Anterior cingulate cortex (tissue), 58 donors: ENCODE measurements at places on chromosomes 13 and 19.

- DNase-seq, result no peak
Observed at GRCh38 chr13:49936968-49937273, 781 bp upstream of the SPRYD7 start.

GRCh38 chr13:88360761-88361160, 689.6 kb downstream of the SLITRK5 start:
- no peak for DNase-seq

DNA sequence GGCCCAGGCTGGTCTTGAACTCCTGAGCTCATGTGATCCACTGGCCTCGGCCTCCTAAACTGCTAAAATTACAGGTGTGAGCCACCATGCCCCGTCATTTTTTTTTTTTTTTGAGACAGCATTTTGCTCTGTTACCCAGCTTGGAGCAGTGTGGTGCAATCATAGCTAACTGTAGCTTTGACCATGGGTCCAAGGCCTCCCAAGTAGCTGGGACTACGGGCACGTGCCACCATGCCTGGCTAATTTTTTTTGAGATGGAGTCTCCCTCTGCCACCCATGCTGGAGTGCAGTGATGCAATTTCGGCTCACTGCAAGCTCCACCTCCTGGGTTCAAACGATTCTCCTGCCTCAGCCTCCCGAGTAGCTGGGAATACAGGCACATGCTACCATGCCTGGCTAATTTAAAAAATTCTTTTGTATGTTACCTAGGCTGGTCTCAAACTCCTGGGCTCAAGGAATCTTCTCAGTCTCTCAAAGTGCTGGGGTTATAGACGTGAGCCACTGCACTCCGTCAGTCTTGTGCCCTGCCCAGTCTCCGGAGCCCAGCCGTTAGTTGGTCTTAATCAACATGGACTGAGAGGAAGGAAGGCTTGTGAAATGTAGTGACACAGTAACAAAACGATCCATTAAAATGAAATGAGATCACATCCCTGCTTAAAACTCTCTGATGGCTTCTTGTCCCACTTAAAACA, 1.4 kb upstream of the LRG1 start:
- DNase-seq, result no peak

- DNase-seq, result peak; percentile 51
Observed at GRCh38 chr13:110123041-110123809, 183.7 kb downstream of the COL4A1 start.

- DNase-seq, result no peak
Observed at GRCh38 chr13:89214185-89214584, 1543.0 kb downstream of the SLITRK5 start.
